Adrenal gland (tissue), 19 donors: ENCODE measurements at places on chromosomes 1 and 21. TPM values are rescaled to one million over a fixed set of nuclear protein-coding genes. Genes with fewer than 3 reads are reported as not detected.

DNA sequence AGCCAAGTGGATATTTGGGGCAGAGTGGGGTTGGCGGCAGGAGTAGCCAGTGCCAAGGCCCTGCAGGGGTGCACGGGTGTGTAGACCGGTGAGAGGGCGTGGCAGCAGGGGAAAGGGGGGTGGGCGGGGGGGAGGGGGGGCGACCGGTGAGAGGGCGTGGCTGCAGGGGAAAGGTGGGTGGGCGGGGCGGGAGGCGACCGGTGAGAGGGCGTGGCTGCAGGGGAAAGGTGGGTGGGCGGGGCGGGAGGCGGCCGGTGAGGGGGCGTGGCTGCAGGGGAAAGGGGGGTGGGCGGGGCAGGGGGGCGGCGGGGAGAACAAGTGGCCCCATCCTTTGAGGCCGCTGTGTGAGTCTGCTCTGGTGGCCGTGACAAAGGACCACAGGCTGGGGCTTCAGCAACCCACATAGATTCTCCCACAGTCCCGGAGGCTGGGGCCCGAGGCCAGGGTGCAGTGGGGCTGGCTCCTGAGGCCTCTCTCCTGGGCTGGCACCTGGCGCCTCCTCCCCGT, 25.8 kb downstream of the RRP1 start:
- H3K36me3 ChIP-seq, result no peaks in the 10 kb centered on the region
- no peak overlapping the region for H3K27ac ChIP-seq
- no peaks in the 10 kb centered on the region for H3K27me3 ChIP-seq
- DNase-seq, result no peak
- H3K4me3 ChIP-seq, result no peak overlapping the region

DNA sequence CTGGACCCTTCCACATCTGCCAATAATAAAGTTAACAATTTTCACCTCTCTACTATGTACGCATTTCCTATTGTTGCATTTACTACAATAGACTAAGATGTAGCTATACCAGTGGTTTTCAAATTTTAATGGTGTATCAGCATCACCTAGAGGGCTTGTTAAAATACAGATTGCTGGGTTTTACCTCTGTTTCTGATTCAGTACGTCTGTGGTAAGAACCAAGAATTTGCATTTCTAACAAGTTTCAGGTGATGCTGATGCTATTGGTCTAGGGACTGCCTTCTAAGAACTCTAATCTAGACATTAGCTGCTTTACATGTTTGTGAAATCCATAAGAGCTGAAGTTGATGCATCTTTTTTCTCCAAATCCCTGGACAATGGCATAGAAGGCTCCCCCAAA, 59.7 kb downstream of the ERICH3 start:
- no peak for DNase-seq
- H3K27ac ChIP-seq, result no peak overlapping the region
- H3K4me3 ChIP-seq, result no peak overlapping the region
- no peaks in the 10 kb centered on the region for H3K27me3 ChIP-seq
- H3K4me1 ChIP-seq, result no peaks in the 10 kb centered on the region
- H3K36me3 ChIP-seq, result no peaks in the 10 kb centered on the region

The PDZK1 gene
- total RNA-seq, result 2.6 TPM

DNA sequence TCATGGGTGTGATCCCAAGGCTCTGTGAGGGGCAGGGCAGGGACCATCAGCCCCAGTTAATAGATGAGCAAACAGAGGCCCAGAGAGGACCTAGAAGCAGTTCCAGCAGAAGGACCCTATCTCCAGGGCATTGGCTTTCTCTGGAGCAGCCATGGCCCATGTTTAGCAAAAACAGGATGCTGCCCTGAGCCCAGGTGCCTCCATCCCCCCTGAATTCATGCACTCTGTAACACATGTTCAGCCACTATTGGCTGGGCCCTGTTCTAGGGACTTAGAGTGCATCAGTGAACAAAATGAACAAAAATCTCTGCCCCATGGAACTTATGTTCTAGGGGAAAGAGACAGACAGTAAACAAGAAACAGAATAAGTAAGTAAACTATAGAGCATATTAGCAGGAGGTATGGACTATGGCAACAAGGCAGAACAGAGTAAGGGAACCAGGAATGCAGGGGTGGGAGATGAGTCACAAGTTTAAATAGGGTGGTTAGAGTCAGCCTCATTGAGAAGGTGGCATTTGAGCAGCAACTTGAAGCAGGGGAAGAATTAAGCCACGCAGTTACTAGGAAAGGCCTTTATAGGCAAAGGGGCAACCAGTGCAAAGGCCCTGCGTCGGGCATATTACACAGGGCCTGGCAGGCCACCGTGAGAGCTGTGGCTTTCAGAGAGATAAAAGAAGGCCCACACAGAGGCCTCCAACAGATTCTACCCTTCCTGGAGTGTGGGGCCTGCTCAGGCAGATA, 185.9 kb upstream of the EDN2 start:
- DNase-seq, result no peak
- H3K27me3 ChIP-seq, result no peaks in the 10 kb centered on the region
- no peak overlapping the region for H3K4me3 ChIP-seq
- H3K36me3 ChIP-seq, result no peaks in the 10 kb centered on the region

GRCh38 chr1:30830537-30830936, 73.0 kb upstream of the LAPTM5 start:
- DNase-seq, result no peak
- no peaks in the 10 kb centered on the region for H3K4me1 ChIP-seq
- H3K4me3 ChIP-seq, result no peak overlapping the region
- H3K27me3 ChIP-seq, result no peaks in the 10 kb centered on the region
- H3K36me3 ChIP-seq, result no peaks in the 10 kb centered on the region

- H3K27ac ChIP-seq, result no peak overlapping the region
- no peak for DNase-seq
- H3K27me3 ChIP-seq, result peaks cover 52% of the 10 kb centered on the region
- H3K4me3 ChIP-seq, result no peak overlapping the region
- H3K36me3 ChIP-seq, result no peaks in the 10 kb centered on the region
Measured at GRCh38 chr1:26358411-26359384, 4.8 kb upstream of the CRYBG2 start.
